ENCODE measurements at places on chromosomes 7 and 10. TPM values are rescaled to one million over a fixed set of nuclear protein-coding genes. Genes with fewer than 3 reads are reported as not detected.
A peak's percentile ranks its signal among the peaks of the same experiment; 100 is the strongest.

Gene FAM241B
- 4.0 TPM for total RNA-seq

Gene PDE6C
- total RNA-seq, result not detected

Gene TLL2
- total RNA-seq, result 0.17 TPM

Gene AKR1C3
- total RNA-seq, result 50.7 TPM

Gene MYO3A
- total RNA-seq, result not detected

Gene SPDYE8
- total RNA-seq, result not detected

Gene TMEM213
- not detected for total RNA-seq

Gene PAPOLB
- under 0.01 TPM for total RNA-seq

Gene ASB4
- total RNA-seq, result not detected

Gene FRAT2
- 5.0 TPM for total RNA-seq

Gene COBL
- 3.0 TPM for total RNA-seq

Gene CCDC136
- 1.5 TPM for total RNA-seq

Gene AKR1C8
- not detected for total RNA-seq

GRCh38 chr7:46742601-46743000, 821.5 kb upstream of the IGFBP3 start:
- DNase-seq, result no peak

DNA sequence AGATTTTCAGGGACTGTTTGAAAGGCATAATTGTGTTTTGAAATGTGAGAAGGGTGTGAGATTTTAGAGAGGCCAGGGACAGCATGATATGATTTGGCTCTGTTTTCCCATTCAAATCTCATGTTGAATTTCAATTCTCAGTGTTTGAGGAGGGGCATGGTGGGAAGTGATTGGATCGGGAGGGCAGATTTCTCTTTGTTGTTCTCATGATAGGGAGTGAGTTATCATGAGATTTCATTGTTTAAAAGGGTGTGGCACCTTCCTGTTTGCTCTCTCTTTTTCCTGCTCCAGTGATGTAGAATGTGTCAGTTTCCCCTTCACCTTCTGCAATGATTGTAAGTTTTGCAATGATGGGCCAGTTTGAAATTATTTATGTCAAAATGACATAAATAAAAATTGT, 113.0 kb upstream of the PCDH15 start:
- DNase-seq, result no peak

GRCh38 chr10:95249467-95249866, 41.3 kb downstream of the PDLIM1 start:
- DNase-seq, result no peak

GRCh38 chr7:112995059-112995824, 91.4 kb downstream of the GPR85 start:
- DNase-seq, result peak; percentile 71

GRCh38 chr7:123537026-123537642, 2.7 kb upstream of the IQUB start:
- DNase-seq, result peak; percentile 6

DNA sequence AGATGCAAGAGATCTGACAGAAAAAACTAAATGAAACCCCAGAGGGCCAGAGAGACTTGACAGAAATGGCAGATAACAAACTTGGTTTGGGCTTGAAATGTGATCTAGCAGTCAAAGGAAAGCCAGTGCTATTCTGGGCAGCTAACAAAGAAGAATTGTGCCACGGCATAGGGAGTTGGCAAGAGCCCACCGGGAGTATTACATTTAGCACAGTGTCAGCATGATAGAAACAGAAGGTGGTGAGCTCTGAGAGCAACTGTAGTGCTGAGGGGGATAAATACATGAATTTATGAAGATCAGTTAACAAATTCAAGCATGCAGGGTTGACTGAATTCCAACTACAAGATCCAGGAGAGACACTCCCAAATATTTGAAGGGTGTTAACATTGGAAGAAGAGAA, 91.1 kb downstream of the AHCYL2 start:
- DNase-seq, result peak; percentile 1

- DNase-seq, result no peak
Observed at GRCh38 chr10:76176166-76176550, 744.7 kb downstream of the LRMDA start.

DNA sequence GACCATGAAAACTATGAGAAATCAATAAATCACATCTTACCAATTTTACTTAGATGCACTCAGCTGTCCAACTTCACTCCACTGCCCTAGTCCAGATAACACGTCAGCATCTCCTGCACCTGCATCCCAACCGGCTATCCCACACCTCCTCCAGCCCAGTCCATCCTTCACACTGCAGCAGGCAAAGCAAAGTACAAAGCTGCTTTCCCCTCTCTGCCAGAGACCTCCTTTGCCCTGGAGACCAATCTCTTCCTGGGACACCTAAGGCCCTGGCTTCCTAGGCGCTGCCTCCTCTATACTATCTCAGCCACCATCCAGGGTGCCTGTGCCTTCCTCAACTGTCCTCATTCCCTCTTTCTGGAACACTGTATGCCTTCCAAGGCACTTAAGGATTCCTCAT, 90.3 kb upstream of the DDC start:
- no peak for DNase-seq

- no peak for DNase-seq
Observed at GRCh38 chr10:21910798-21911197, 92.7 kb downstream of the DNAJC1 start.

GRCh38 chr7:120829487-120829886, 28.5 kb downstream of the TSPAN12 start:
- DNase-seq, result no peak

- DNase-seq, result no peak
Observed at GRCh38 chr7:27198138-27198841, 1.6 kb downstream of the HOXA13 start.

GRCh38 chr10:4947039-4947634, 16.1 kb upstream of the AKR1C1 start:
- no peak for DNase-seq

GRCh38 chr7:6078548-6078947, 47.4 kb downstream of the ANKRD61 start:
- no peak for DNase-seq

DNA sequence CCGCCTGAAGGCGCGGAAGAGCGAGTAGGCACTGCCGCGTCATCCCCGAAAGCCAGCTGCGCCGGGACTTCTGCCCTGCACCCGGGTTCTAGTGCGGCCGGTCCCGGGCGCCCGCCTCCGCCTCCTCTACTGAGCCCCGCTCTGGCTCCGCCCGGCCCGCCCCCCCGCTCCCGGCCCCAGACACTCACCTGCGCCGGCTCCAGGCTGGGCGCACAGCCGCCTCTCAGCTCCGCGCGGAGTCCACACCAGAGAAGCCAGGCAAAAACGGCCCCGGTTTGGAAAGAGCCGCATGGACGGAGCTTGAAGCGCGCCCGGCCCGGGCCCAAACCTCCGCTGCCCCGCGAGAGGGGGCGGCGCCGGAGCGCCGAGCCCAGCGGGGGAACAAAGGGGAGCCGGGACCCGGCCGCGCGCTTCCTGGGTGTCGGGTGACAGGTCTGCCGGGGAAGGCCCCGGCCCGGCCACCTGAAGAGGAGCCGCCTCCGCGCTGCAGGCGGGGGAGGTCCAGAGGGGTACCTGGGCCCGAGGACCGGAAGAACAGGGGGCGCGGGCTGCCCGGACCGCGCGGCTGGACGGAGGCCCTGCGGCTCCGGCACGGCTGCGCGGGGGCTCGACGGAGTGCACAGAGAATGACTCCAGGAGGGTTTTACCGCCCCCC, 168.2 kb downstream of the NRF1 start:
- peak; percentile 82 for DNase-seq

DNA sequence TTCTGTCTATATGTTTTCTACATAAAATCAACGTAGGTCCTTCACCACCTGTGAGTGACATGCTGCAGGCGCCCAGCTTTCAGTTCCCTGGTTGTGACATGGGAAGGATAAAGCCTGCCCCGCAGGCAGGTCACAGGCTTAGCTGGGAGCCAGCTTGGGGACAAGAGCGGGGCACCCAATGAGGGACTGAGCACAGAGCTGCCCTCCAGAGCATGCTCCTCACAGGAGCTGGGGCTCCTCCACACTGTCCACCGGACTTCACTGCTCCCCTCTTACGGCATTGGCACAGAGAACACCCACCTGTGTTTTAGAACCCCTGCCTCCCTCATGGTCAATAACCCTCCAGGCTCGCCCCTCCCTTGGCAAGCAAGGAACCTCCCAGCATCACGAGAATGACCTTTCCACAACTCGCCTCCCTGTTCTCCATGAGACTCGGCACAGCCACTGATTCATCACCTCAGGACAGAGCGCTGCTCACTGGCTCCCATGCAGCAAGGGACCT, 187.1 kb downstream of the TNS3 start:
- no peak for DNase-seq

- no peak for DNase-seq
Observed at GRCh38 chr10:77556990-77557601, 80.5 kb downstream of the KCNMA1 start.

DNA sequence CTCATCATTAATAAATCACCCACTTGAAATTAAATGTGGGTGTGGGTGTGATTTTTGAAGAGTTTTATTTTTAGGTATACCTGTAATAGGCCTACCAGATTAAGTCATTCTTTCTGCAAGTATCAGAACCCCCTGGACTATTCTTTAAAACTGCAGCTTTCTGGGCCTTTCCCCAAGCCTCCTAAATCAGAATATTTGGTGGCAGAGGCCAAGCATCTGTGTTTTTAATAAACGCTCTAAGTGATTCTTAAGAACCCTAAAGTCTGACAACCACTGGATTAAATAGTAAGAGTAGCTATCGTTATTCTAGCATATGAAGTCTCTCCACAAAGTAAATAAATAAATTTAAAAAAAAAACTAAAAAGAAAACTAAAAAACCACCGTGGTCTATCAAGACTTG, 703.0 kb upstream of the NRP1 start:
- no peak for DNase-seq
